ENCODE measurements at places on chromosomes 5 and 9.

DNA sequence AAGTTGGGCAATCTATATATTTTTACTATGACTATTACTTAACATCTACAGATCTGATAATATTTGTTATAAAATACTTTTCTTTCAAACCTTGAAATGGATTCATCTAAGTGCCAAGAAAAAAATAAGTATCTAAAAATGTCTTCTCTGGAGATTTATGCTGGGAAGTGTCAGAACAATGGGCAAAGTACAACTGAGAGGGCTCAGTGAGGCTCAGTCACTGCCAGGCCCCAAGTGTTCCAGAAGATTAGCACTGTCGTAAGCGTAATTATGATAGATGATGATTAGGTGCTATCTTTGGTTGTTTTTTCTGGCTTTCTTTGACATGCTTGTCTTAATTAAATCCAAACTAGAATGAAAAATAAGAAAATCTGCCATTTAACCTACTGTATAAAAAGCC, 72.2 kb upstream of the ADAMTS19 start:
- no peak for DNase-seq

- peak; percentile 65 for DNase-seq
These were observed 33.5 kb downstream of the TLX3 start for GRCh38 chr5:171342362-171343111.

GRCh38 chr9:79883073-79883645, 311.4 kb downstream of the TLE4 start:
- DNase-seq: no peak

DNA sequence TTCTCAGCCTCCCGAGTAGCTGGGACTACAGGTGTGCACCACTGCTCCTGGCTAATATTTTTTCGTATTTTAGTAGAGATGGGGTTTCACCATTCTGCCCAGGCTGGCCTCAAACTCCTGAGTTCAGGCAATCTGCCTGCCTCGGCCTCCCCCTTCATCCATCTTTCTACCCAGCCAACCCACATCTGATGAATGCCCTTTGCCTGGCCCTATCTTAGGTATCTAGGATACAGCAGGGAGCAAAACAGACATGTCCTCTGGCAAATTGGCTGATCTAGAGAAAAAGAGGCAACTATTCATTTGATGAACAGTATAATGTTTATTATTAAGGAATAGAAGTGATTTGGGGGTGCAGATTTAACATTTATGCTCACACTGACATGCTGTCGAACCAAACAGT, 123.0 kb downstream of the TRIO start:
- no peak for DNase-seq

DNA sequence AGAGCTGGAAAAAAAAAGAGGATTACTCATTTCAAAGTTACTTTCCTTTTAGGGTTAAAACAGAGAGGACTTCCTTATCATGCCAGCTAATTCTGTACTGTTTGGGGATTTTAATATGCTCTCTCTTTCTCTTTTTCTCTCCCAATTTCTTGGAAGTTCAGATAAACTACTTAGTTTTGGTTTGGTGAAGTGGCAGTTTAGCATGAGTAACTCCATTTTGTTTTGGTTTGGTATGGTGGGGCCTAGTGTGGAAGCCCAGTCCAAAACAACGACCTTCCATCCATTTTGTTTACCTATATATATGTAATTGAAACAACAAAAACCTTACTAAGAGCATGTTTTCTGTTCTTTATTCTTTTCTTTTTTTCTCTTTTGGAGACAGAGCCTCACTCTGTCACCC, 3.7 kb upstream of the BSPRY start:
- DNase-seq: no peak

DNA sequence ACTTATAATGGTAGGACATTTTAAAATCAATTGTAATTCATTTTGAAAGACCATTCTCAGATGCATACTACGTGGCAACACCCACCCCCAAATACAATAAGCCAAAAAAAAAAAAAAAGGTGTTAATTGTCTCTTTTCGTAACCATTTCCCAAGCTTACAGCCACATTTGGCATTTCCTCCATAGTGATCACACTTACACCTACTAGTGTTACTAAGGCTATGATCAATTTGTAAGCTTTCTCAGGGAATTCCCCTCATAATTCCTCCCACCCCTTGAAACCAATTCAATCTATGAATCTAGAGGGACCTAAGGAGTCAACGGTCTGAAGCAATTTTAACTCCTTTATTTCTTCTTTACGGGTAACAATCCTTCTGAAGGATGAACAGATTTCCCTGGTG, 40.1 kb downstream of the NR2F1 start:
- no peak for DNase-seq

- DNase-seq: no peak
These were observed 255.1 kb downstream of the MAST4 start for GRCh38 chr5:66851306-66851705.

GRCh38 chr9:127647451-127647850, 35.4 kb downstream of the STXBP1 start:
- no peak for DNase-seq

DNA sequence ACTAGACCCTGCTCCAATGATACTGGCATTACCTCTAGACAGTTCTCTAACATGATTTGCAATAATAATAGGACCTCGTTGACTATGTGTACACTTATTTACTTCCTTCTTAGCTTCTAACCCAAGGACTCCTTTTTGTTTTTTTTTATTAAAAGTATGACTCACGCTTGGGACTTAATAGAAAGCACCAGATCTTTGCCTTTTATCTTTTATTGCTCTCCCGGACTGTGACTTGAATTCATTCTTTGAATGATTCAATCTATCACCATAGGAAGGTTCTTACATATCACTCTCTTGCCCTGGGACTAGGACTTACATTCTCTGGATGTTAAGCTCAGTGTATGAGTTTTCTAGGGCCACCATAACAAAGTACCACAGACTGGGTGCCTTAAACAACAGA, 9.0 kb downstream of the C9 start:
- DNase-seq: no peak

GRCh38 chr5:98217138-98217537, 556.3 kb upstream of the RGMB start:
- no peak for DNase-seq

DNA sequence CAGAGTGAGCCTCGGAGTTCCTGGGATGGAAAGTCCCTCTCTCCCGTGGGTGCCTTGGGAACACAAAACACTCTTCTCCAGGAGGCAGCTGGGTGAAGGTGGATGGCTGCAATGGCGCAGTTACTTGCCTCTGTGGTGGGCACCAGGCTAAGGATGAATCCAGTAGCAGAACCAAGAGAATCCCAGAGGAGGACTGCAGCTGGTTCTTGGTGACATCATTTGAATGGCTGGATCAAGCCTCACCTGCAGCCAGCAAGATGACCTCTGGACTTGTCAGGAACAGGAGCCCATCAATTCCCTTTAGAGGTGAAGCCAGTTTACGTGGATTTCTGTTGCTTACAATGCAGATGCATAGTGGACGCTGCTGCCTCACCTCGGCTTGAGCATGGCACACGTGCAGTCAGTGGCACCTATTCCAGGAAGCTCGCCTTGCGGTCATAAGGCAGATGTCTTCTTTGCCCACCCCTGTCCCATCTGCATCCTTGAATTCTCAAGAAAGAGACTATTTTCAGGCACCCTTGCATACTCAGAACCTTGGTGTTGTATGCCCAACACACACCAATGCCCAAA, 34.1 kb upstream of the ADAMTS2 start:
- no peak for DNase-seq

- DNase-seq: no peak
These were observed 414.2 kb downstream of the TAF11L14 start for GRCh38 chr5:18048449-18048848.

- DNase-seq: no peak
These were observed 161.8 kb downstream of the CAVIN4 start for GRCh38 chr9:100739666-100740065.

- no peak for DNase-seq
These were observed 51.5 kb downstream of the MLLT3 start for GRCh38 chr9:20570756-20571155.

- no peak for DNase-seq
These were observed 378.5 kb upstream of the IRX1 start for GRCh38 chr5:3217114-3217513.

GRCh38 chr5:56466136-56466816, 233.1 kb upstream of the ANKRD55 start:
- DNase-seq: no peak

- DNase-seq: no peak
These were observed 39.9 kb downstream of the BICD2 start for GRCh38 chr9:92724528-92725265.

DNA sequence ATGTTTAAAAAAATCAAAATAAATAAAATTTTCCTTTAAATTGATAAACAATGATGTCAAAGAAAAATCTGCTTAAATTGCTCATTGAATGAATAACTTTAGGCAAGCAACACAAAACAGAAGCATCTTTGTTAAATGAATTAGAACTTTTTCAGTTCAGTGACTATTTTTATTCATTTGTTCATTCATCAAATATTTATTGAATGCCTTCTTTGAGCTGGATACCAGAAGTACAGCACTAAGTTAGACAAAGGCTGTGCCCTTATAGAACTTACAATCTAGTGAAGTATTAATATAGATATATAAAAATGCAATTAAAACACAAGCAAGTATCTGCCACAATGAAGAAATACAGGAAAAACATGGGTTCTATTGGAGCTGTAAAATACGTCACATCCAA, 10.8 kb downstream of the FNIP1 start:
- no peak for DNase-seq

DNA sequence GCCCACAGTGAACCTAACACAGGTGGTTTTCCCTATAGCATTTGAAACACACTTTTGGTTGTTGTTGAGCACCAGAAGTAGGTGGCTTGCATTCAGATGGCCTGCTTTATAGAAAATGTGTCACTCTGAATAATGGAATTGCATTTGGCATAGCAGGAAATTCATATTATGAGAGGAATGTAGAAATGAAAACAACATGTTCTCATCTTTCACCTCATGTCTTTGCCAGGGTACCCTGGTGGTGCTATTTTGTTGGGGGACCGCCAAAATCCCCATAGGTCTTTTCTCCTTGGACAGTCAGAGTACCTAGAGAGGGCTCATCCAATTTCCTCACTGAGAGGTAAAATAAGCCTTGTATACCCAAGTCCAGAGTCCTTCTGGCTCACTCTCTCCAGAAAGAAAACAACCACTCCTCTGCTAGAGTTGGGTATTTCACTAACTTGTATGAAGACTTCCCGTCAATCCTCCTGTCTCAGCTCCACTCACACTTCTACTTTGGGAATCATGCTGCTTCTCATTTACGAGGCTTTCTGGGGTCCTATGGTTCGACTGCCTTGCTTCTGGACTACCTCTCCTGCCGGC, 67.4 kb downstream of the MRPS27 start:
- DNase-seq: peak; percentile 21

- no peak for DNase-seq
These were observed 168.7 kb downstream of the XRCC4 start for GRCh38 chr5:83246071-83246470.
